Osteocyte (in vitro differentiated cells): ENCODE measurements at places on chromosomes 1 and 21. TPM values are rescaled to one million over a fixed set of nuclear protein-coding genes. Genes with fewer than 3 reads are reported as not detected.
A peak's percentile ranks its signal among the peaks of the same experiment; 100 is the strongest.

GUCA2A gene
- total RNA-seq, result not detected in 2 replicates

TMOD4 gene
- total RNA-seq, result 2.8 TPM in 1 of 2 replicates, not detected in the other

DNA sequence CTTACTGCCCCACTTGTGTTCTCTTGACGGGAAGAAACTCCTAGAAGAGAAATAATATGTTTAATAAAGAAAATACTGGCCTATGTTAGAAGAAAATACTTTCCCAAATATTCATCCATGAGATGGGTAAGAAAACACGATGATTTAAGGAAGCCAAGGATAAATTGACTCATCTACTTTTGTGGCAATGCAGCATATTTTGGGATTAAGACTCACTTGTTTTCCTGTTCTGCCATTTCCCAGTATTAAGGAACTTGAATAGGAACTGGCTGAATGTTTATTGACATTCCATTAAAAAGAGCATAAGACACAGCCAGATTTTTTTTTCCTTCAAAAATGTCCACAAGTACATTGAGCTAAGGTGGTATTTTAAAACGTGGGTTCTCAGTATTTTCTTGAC is 10.9 kb upstream of the ADAMTS5 start:
- peak overlapping the region; percentile 79 for H3K27ac ChIP-seq
- no peaks in the 10 kb centered on the region for H3K27me3 ChIP-seq
- peaks cover 15% of the 10 kb centered on the region for H3K4me1 ChIP-seq
- H3K4me3 ChIP-seq, result no peak overlapping the region
- no peak for DNase-seq

GRCh38 chr1:186775881-186776560 is 52.7 kb upstream of the PLA2G4A start:
- H3K27ac ChIP-seq, result no peak overlapping the region
- H3K4me1 ChIP-seq, result no peaks in the 10 kb centered on the region
- H3K27me3 ChIP-seq, result peaks cover 3% of the 10 kb centered on the region
- DNase-seq, result no peak
- H3K36me3 ChIP-seq, result no peaks in the 10 kb centered on the region
- H3K4me3 ChIP-seq, result no peak overlapping the region

DNA sequence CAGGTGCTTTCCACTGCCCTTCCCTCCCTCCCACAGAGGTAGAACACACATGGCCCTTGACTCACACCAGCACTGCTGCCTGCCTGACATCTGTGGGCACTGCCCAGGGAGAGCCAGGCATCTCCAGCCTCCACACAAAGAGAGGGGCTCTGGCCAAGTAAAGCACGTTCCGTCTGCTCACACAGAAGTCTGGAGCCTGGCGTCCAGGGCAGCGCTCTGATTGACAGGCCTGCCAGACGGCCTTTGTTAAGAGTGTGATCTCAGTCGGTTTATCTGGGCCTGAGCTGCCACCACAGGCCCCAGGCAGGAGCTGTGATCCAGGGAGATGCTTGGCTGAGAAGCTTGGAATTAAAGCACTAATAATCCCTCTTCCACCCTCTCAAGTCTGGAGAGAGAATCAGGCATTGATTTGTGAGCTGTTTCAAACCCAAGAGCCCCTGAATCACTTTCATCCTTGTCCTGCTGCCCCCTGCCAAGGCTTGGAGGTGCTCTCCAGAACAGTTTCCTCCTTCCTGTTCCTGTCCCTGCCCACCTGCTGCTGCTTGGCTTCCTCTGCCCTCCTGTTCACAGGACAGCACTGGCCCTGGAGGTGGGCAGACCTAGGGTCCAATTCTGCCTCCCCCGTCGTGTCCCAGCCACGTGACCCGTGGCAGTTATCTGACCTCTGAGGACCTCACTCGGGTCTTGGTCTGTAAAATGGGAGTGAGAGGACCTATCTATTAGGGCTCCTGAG is 3.7 kb downstream of the DMRTB1 start:
- H3K27ac ChIP-seq, result no peak overlapping the region
- no peaks in the 10 kb centered on the region for H3K4me1 ChIP-seq
- H3K4me3 ChIP-seq, result no peak overlapping the region
- H3K27me3 ChIP-seq, result peaks cover 2% of the 10 kb centered on the region
- H3K36me3 ChIP-seq, result no peaks in the 10 kb centered on the region

- H3K4me1 ChIP-seq, result no peaks in the 10 kb centered on the region
- no peaks in the 10 kb centered on the region for H3K27me3 ChIP-seq
- no peak overlapping the region for H3K27ac ChIP-seq
- H3K36me3 ChIP-seq, result peaks cover 5% of the 10 kb centered on the region
Measured at GRCh38 chr1:212814537-212815334, 23.0 kb downstream of the TATDN3 start.

DNA sequence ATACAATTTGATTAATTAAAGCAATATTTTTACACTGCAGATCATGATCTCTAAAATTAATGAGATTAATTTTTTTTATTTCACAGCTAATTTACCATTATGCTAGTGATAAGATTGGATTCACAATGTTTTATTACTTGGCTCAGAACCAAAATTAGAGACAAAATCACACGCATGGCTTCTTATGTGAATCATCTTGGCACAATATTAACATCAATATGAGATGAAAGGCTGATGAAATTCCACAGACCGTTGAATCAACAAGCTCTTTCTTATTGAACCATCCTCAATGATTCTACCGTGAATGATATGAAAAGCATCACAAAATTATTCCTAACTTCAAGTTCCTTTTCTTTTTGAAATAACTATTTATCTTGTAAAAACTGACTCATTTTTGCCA is 544.9 kb downstream of the KCNT2 start:
- H3K4me1 ChIP-seq, result peaks cover 15% of the 10 kb centered on the region
- no peak for DNase-seq
- no peaks in the 10 kb centered on the region for H3K27me3 ChIP-seq

DNA sequence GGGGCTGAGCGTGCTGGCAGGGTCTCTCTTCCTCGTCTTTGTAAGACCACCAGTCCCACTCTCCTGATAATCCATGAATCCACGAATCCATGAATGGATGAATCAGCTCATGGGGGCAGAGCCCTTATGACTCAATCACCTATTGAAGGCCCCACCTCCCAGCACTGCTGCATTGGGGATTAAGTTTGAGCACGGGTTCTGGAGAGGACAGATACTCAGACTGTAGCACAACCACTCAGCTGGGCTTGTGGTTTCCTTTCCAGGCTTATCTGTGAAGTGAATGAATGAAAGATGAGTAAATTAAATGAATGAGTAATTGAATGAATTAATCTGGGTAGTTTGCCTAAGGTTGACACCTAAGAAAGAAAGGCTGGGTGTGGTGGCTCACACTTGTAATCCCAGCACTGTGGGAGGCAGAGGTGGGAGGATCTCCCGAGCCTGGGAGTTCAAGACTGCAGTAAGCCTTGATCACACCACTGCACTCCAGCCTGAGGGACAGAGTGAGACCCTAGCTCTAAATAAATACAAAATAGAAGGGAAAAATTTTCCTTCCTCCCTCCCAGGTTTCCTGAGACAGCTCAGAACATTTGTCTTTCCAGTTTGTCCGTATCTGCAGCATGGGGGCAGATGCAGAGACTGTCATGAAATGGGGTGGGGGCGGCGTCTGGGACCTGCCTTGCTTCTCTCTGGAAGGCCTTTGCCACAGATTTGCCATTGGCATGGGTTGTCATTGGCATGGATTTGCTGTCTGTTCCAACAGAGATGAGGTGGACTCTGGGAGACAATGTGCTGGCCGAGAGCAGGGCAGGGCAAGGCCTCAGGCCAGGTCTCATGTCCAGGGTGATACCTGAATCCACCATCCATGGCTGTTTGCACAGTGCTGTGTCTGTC is 187.7 kb upstream of the C1orf174 start:
- no peaks in the 10 kb centered on the region for H3K27me3 ChIP-seq
- H3K4me1 ChIP-seq, result no peaks in the 10 kb centered on the region
- no peak overlapping the region for H3K4me3 ChIP-seq
- H3K36me3 ChIP-seq, result no peaks in the 10 kb centered on the region
- DNase-seq, result no peak
- no peak overlapping the region for H3K27ac ChIP-seq

GRCh38 chr1:61583703-61584102 is 141.2 kb downstream of the TM2D1 start:
- H3K36me3 ChIP-seq, result no peaks in the 10 kb centered on the region
- no peaks in the 10 kb centered on the region for H3K27me3 ChIP-seq
- H3K4me1 ChIP-seq, result peaks cover 48% of the 10 kb centered on the region
- H3K4me3 ChIP-seq, result no peak overlapping the region

GRCh38 chr1:25647863-25648262 is 31.3 kb downstream of the MAN1C1 start:
- H3K36me3 ChIP-seq, result peaks cover 17% of the 10 kb centered on the region
- peaks cover 6% of the 10 kb centered on the region for H3K27me3 ChIP-seq
- peaks cover 7% of the 10 kb centered on the region for H3K4me1 ChIP-seq
- DNase-seq, result peak; percentile 59

DNA sequence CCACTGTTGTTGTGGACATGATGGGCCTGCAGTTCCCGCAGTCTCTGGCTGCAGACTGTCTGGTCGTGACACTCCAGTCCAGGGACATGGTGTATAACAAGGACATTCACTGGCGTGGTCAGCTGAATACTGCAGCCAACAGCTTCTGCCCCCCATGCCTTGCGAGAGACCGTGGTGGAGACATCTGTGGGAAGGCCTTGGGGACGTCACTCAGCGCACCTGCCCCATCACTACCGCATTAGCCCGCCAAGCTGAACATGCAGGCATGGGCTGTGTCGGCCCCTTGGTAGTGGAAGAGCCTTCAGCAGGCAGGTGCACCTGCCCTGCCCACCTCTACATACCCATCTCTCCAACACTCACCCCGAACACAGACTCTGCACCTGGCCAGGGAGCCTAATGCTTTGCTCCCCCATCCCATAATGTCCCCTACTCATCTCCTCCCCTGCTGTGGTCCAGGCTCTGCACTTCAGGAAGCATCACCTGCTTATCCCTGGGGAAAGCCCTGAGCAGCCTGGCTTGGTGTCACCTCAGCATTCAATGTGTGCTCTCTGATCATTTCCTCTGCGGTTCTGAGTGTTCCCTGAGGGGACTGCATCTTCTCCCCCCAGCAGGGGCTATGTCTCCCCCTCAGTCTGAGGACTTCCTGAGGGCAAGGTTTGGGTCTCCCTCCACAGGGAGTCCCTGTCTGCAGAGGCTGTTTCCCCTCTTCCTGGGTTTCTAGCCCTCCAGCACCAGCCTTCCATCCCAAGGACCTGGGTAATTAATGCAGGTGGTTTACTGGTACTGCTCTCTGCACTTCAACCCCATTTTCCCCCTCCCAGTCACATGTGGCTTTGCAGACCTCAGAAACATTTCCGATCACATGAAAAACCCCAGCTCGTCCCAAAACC is 3.2 kb downstream of the PGLYRP4 start:
- H3K27me3 ChIP-seq, result peaks cover 6% of the 10 kb centered on the region
- H3K36me3 ChIP-seq, result no peaks in the 10 kb centered on the region
- no peak overlapping the region for H3K4me3 ChIP-seq
- H3K4me1 ChIP-seq, result no peaks in the 10 kb centered on the region
- no peak overlapping the region for H3K27ac ChIP-seq

- no peaks in the 10 kb centered on the region for H3K27me3 ChIP-seq
- no peaks in the 10 kb centered on the region for H3K4me1 ChIP-seq
- no peak overlapping the region for H3K27ac ChIP-seq
- no peak for DNase-seq
- no peak overlapping the region for H3K4me3 ChIP-seq
Measured at GRCh38 chr1:189216886-189217285, 1260.8 kb downstream of the BRINP3 start.

DNA sequence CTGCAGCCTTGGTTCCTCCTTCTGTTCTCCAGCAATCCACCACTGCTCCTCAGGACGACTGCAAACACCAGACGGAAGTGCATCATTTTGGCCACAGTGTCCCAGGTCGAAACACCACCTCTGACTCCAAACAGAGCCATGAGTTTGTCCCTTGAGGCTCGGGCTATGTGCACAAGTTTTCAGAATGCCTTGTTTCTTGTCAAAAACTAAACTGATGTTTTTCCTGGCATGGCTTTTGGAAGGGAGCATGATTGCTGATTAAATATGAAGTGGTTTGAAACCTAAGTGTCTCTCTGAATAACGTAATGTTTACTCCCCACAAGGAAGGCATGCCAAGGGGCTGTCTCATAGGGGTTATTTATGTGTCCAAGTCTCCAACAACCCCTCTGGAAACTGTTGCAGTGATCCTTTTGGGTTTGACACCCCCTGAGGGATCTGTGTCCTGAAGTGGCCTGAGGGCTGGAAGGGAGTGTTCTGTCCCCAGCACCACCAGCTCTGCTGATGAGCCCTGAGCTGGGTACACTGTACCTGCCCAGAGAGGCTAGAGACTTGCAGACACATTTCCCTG is 132.7 kb downstream of the PLPP3 start:
- peaks cover 31% of the 10 kb centered on the region for H3K4me1 ChIP-seq
- H3K36me3 ChIP-seq, result no peaks in the 10 kb centered on the region
- H3K4me3 ChIP-seq, result no peak overlapping the region
- DNase-seq, result no peak

DNA sequence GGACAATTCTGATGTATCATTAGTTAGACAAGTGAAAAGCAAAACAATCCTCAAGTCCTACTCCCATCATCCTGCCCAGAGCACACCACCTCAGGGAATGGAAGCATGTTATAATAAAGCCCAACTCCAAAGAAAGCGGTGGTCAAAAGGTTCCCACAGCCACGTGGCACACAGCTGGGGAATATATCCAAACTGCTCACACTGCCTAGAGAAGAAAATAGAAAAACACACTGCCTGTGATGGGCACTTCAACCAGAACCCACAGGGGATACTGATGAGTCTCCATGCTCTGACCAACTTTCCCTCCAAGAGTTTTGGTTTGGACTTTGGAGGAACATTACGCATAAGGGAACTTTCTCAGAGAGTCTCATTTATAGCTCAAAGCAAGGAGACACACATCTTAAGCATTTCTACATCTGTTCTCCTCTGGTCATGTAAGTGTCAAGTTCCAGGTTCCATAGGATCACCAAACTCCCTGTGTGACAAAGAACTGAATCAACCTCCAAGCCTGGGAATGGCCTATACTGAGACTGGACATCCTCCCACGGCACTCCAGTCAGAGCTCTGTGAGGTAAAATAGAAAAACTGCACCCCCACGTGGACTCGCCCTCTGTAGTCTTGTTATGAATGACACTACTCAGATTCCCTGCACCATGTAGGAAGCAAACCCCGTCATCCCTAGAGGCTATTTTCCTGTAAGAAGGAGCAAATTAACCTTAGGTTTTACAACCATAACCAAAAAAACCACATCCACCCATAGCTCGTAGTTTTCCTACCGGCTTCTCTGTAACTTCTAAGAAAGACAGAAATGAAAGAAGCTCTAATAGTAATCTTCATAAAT is 12.2 kb downstream of the DSTYK start:
- H3K27me3 ChIP-seq, result no peaks in the 10 kb centered on the region
- no peak overlapping the region for H3K4me3 ChIP-seq
- peak overlapping the region; percentile 35 for H3K27ac ChIP-seq
- no peaks in the 10 kb centered on the region for H3K36me3 ChIP-seq

- DNase-seq, result no peak
- H3K4me1 ChIP-seq, result peaks cover 41% of the 10 kb centered on the region
- no peaks in the 10 kb centered on the region for H3K36me3 ChIP-seq
- H3K4me3 ChIP-seq, result no peak overlapping the region
- H3K27ac ChIP-seq, result no peak overlapping the region
Measured at GRCh38 chr1:94798054-94798453, 22.1 kb upstream of the SLC44A3 start.

- no peak overlapping the region for H3K4me3 ChIP-seq
- H3K36me3 ChIP-seq, result no peaks in the 10 kb centered on the region
- H3K27me3 ChIP-seq, result no peaks in the 10 kb centered on the region
Measured at GRCh38 chr1:5389101-5389885, 602.9 kb downstream of the NPHP4 start.
